ENCODE measurements at places on chromosomes 1 and 21.
A peak's percentile ranks its signal among the peaks of the same experiment; 100 is the strongest.

- no peak for DNase-seq
Measured at GRCh38 chr1:198199105-198199504, 42.3 kb downstream of the NEK7 start.

DNA sequence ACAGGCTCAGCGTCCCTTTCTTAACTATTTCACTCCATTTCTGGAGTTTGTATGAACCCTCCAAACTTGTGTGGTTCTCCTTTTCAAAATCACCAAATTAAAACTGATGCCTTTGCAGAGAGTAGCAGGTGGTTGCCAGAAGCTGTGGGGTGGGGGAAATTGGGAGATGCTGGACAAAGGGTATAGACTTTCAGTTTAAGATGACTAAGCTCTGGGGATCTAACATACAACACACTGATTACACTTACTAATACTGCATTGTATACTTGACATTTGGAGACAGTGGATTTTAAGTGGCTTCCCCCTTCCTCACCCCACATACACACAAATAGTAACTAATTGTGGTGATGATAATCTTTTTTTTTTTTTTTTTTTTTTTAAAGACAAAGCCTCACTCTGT lies 11.1 kb upstream of the SCYL3 start:
- DNase-seq: no peak

DNA sequence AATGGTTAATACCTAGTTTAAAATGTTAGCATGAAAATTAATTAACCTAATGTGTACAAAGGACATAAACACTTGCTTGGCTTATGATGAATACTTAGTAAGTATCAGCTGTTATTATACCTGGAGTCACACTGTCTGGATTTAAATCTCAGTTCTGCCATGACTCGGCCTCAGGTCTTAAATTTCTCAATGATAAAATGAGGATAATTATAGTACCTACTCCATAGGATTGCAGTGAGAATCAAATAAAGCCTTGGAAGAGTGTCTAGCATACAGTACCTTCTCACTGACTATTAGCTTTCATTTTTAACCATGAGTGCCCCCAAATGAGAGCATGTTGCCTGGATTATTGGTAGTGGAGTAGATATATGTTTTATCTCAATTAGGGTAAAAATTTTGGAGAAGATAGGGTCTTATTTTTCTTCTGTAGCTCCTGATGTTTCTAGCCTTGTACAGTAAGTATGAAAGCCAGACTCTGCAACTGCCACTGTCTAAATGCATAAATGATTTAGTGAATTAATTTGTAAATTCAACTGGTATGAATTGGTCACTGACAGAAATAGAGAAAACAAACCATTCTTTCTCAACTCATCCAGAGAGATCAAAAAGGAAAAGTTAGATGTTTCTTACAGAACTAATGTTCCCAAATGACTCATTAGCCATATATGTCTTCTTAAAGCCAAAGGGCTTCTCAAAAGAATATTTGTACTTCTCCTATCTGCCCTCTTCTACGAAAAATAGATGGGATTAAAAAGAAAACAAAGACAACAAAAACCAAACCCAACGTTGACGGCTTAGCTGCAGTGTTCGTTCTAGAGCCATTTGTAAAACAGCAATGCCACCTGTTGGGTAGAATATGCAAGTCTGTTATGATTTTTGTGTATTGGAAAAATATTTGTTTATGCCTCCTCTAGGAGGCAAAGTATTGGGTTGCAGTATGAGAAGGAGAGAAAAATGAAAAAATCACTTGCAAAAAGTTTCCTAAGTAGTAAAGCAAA lies 53.8 kb upstream of the MROH9 start:
- no peak for DNase-seq

GRCh38 chr1:22127731-22128130 lies 15.2 kb downstream of the WNT4 start:
- no peak for DNase-seq

- no peak for DNase-seq
Measured at GRCh38 chr21:37372127-37372731, 5.7 kb downstream of the DYRK1A start.

- no peak for DNase-seq
Measured at GRCh38 chr1:121522061-121522759, 337.4 kb downstream of the SRGAP2C start.

DNA sequence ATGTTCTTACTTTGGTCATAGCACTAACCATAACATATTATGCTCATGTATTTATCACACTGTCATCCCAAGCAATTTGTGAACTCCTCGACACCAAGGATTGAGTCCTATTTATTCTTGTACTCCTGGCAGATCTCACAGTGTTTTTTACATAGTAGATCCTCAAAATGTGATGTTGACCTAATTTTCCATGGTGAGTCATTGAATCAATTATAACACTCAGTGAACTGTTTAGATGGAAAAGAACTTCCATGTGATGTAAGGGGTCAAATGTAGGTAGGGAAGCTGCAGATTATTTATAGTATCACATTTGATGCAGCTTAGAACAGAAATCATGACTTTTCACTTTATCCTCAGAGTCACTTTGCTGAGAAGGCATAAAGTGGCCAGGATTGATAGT lies 281.9 kb upstream of the ADAMTS5 start:
- DNase-seq: no peak

DNA sequence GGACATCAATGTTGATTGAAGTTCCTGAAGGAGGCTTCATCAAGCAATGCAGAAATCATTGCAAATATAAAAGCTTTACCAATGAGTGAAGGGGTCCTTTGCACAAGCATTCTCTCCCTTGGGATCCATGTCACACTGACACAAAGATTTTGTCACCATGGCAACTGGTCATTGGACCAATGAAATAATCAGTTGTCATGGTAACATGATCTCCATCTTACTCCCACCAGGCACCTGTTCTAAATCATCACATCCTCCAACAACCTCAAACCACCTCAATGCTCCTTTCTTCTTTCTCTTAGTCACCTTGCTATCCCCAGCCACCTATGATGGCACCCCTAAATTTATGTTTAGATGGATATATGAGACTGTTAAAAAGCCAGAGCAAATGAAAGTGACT lies 13.5 kb upstream of the FOXJ3 start:
- DNase-seq: no peak

- DNase-seq: no peak
Measured at GRCh38 chr1:15343729-15344128, 66.0 kb upstream of the EFHD2 start.

GRCh38 chr1:45410850-45411509 lies 70.7 kb upstream of the MUTYH start:
- no peak for DNase-seq

GRCh38 chr1:244236101-244236500 lies 185.0 kb downstream of the ZBTB18 start:
- no peak for DNase-seq

GRCh38 chr1:44714944-44715571 lies 15.9 kb downstream of the RNU5D-1 start:
- DNase-seq: no peak

DNA sequence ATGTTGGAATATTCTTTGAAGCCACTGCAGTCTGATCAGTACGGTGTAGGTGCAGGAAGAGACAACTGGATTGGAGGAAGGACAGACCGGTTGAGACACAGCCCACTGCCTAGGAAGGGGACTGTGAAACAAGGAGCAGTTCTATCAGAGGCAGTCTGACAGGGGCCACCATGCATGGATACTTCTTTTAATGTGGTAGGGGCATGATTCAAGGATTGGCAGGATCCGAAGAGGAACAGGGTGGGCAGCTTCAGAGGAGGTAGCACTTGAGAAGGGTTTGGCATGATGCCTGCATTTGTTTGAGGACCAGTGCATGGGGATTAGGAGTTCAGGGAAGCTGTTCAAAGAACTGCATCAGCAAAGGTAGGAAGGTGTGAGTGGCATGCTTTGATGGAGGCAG lies 167.9 kb downstream of the DYRK1A start:
- DNase-seq: no peak

- DNase-seq: no peak
Measured at GRCh38 chr1:31811605-31812004, 4.2 kb downstream of the SPOCD1 start.

- no peak for DNase-seq
Measured at GRCh38 chr1:40595623-40596022, 64.2 kb downstream of the ZNF684 start.

DNA sequence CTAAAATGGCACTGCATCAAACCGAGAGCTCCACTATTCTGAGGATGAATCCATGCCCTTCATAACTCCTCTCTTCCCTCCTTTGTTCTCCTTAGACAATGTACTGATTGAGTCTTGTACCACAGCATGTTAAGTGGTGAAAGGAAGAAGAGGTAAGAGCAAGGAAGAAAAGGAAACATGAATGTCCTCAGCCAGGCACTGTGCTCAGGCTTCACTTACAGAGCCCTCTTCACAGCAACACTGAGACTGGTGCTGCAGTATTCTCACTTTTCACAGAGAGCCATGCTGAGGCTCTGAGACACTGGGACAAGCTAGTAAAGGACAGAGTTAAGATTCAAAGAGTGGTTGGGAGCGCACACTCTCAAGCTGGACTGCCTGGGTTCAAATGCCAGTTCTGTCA lies 143.5 kb downstream of the AKT3 start:
- DNase-seq: no peak

DNA sequence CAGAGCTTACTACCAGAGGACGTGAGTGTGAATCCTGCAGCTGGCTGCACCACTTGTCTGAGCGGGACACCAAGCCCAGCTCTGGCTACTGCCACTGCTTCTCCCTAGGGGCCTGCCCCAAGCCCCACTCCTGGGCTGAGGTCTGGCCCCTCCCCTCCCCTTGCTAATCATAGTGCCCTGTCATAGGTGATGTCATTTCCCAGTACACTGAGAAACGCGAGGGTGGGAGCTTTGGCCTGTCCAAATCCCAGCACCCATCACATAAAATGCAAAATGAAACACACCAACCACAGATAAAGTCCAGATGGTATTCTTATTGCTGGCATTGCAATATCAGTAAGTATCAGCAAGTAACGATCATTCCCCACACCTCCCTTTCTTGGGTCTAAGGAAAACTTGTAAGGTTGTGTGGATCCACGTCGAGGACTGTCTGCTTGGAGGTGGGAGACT lies 77.7 kb downstream of the TOMM20 start:
- DNase-seq: peak; percentile 56

GRCh38 chr1:45328680-45329079 lies 2.0 kb downstream of the HPDL start:
- no peak for DNase-seq

DNA sequence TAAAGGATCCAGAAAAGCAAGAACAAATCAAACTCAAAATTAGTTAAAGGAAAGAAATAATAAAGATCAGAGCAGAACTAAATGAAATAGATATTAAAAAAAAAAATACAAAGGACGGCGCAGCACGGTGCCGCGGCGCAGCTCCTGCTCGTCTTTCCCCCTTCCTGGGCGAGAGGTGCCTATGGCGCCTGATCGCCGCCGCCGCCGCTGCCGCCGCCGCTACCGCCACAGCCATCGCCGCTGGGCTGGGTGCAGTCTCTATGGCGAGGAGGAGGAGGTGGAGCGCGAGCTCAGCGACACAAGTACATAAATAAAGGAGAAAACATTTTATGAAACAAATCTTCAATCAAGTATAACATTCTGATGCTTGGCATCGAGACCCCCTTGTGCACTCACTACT lies 77.6 kb upstream of the VANGL1 start:
- no peak for DNase-seq

DNA sequence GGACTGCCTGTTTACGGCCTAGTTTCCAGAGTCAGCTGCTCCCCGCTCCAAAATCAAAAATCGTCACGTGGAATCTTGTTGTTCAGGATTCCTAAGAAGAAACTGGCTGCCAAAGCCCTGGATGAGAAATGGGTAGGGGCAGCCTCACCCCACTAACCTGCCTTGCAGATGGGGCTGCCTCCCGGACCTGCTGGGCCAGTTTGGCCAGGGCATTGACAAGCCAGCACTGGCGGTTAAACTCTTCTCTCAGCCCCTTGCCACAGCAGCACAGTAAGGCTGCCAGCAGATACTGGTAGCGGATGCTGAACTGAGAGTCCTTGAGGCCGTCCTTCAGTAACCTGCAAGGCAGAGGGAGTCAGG lies 31.6 kb upstream of the PPP1R15B start:
- DNase-seq: no peak

DNA sequence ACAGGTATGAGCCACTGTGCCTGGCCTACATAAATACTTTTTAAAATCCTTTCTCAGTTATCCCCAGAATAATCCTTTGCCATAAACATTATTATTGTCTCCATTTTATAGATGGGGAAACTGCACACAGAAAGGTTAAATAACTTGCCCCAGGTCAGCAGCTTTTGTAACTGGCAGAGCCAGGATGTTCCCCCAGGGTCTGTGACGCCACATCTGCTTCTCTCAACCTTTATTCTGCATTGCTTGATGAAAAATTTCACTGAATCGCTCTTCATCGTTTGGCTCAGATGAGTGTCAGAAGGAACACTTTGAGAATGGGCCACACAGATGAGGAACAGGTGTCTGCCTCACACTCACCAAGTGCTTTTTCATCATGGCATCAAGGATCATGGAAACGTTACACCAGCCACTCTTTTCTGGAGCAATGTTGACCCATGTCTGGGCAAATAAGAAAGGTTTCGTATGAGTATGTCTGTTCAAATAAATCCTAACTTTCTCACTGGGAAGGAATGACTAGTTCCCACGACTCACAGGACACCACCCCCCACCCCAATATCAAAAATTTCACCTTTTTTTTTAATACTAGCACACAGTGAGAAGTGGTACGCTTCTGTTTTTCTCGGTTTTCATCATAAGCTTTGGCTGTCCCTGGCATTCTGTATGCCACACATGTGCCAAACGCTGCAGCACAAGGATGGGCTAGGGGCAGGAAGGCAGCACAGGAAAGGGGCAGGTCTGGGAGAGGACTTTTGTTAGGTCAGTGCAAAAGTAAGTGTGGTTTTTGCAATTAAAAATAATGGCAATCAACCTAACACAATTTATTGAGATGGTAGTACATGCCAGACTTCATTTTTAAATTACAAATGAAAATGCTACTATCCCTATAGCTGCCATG lies 9.0 kb upstream of the PTGFRN start:
- DNase-seq: no peak

GRCh38 chr1:230781594-230781993 lies 34.4 kb downstream of the CAPN9 start:
- DNase-seq: no peak

DNA sequence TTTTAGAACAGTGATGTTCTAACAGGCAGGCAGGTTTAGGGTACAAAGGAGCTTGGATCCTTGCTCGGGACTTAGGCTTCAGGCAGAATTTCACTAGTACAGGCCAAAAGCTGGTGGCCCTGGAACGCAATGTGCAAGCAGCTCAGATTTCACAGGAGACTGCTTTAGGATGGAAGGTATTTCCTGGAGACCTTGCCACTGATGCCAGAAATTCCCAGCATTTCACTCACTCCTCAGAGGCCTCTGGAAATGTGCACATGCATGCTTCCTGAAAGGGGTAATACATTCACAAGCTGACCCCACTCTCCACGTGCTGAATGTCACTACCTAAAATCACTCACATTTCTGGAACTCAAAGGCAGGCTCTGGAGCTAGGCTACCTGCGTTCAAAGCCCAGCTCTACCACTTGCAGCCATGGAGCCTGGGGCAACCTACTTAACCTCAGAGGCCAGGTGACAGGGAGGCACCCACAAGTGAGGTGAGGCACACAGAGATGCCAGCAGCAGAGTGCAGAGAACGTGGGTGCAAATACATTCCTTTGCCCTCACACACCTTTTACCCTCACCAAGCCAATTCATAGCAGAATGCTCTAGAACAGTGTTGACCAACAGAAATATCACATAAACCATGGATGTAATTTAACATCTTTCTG lies 56.5 kb downstream of the CDC7 start:
- no peak for DNase-seq

GRCh38 chr1:943545-944340 lies 15.3 kb downstream of the NOC2L start:
- DNase-seq: no peak
